ENCODE measurements at places on chromosomes 5 and 9.

- DNase-seq: no peak
These were observed 142.8 kb downstream of the LIFR start for GRCh38 chr5:38413696-38414095.

GRCh38 chr9:77017505-77017894, 2.0 kb upstream of the FOXB2 start:
- DNase-seq: no peak

DNA sequence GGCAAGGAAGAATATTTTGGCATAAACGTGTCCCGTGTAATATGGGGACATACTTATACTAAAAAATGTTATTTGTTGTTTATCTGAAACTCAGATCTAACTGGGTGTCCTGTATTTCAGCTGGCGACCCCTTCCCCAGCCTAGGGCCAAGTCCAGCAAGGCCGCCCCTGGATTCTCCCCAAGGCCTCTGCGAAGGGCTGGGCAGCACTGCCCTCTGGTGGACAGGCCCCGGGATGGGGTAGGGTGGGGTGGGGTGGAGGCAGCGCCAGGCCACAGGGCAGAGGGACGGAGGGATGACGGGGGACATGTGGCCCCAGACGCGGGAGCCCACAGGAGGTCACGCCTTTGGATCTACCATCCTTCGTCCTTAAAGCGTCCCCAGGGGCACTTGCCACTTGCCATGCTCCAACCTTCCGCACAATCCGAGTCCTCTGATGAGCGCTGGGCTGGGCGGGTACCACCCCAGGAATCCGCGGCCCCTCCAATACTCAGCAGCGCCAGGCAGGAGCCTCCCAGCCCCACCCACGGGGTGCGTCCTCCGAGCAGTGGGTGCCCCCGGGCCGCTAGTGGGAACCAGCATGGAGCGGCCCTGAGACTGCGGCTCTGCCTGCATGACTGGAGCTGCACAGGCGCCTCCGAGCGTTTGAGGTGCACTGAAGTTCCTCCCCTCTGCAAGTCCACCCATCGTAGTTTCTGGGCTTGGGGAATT, 7.1 kb upstream of the AGPAT2 start:
- DNase-seq: peak; percentile 92

DNA sequence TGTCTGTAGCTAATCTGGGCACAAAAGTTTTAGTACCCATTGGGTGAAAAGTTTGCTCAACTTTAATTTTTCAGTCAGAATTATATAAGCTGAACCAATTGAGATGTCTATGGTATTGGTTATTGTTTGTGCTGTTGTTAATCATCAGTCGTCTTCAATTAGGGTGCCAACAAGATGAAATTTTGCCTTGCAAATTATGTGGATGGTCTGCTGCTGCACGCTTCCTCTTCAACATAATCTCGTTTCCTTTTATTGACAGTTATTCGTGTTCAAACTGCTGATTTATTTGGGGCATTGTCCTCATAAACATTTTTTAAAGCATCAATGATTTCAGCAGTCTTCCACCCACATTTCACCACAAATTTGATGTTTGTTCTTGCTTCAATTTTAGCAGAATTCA, 194.0 kb downstream of the HTR1A start:
- no peak for DNase-seq

DNA sequence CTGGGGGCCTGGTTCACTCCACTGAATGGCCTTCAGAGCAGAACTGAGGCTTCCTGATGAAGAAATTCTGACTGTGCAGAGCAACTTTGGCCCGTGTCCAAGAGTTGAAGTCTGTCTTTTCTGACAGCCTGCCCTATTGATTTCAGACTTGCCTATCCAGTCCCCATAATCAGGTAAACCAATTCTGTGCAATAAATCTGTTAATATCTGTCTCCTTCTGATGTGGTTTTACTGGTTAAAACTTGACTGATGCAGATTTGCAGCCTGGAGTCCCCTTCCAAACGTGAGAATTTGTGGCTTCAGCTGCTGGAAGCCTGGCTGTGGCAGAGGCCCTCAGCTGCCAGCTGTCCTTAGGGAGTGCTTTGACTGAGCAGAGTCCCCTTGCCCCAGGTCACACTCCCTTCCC, 283.9 kb upstream of the ANKRD55 start:
- no peak for DNase-seq
